ENCODE measurements at places on chromosomes 3 and 15. TPM values are rescaled to one million over a fixed set of nuclear protein-coding genes. Genes with fewer than 3 reads are reported as not detected.

ARL14 gene
- not detected for polyA plus RNA-seq

NDN gene
- 48.1 TPM for polyA plus RNA-seq

HPS3 gene
- polyA plus RNA-seq = 41.7 TPM

STRIT1 gene
- 1.6 TPM for polyA plus RNA-seq

PLSCR4 gene
- polyA plus RNA-seq = 2.9 TPM

PDZRN3 gene
- 7.0 TPM for polyA plus RNA-seq

ZKSCAN7 gene
- polyA plus RNA-seq = 4.7 TPM

PARP15 gene
- polyA plus RNA-seq = 0.39 TPM

WDR72 gene
- polyA plus RNA-seq = 0.99 TPM

KBTBD13 gene
- polyA plus RNA-seq = 0.09 TPM

ADCY5 gene
- polyA plus RNA-seq = 2.4 TPM
